A549 treated with Mapracorat at 1 μM for 4 hours (cell line): ENCODE measurements at places on chromosomes 1 and 21. TPM values are rescaled to one million over a fixed set of nuclear protein-coding genes. Genes with fewer than 3 reads are reported as not detected.

OTUD3 gene
- 2.5 to 3.1 TPM (median 2.6 TPM) in 5 replicates for total RNA-seq

SZRD1 gene
- 75.9 to 96.3 TPM (median 87.8 TPM) in 5 replicates for total RNA-seq

S100A12 gene
- total RNA-seq = not detected in 5 replicates

FCRLB gene
- 1.3 to 2.1 TPM (median 1.6 TPM) in 5 replicates for total RNA-seq

FNBP1L gene
- 17.4 to 25.9 TPM (median 25.1 TPM) in 5 replicates for total RNA-seq

GPA33 gene
- not detected in 5 replicates for total RNA-seq

ABL2 gene
- 16.2 to 22.3 TPM (median 16.8 TPM) in 5 replicates for total RNA-seq

FAM3B gene
- total RNA-seq = not detected in 5 replicates

S100A3 gene
- 103 to 117 TPM (median 114 TPM) in 5 replicates for total RNA-seq

S100A5 gene
- total RNA-seq = 0.44 to 1.5 TPM (median 1.0 TPM) in 5 replicates

SNAP47 gene
- total RNA-seq = 25.4 to 29.3 TPM (median 28.6 TPM) in 5 replicates

SLC6A9 gene
- total RNA-seq = 11.5 to 16.0 TPM (median 13.8 TPM) in 5 replicates
